SHP77 treated with DMSO at 0.1 percent for 48 hours (cell line): ENCODE measurements at places on chromosomes 7 and 10.

DNA sequence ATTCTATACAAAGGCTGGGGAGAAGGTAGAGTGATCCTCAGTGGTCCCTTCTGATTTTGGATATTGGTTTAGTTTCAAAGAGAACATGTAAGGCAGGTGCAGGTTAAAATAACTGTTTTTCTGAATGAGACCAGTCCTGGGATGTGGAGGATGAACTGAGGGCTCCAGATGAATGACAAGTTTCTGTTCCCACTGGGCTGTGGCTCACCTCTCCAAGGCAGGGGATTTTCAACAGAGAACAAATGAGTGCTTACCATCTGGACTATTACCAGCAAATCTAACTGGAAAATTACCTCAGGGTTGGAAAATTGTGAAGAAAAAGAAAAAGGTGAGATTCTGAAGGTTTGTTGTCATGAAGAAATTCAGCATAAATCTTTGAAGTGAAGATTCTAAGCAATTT, 8.0 kb downstream of the LAMB4 start:
- no peak for DNase-seq

DNA sequence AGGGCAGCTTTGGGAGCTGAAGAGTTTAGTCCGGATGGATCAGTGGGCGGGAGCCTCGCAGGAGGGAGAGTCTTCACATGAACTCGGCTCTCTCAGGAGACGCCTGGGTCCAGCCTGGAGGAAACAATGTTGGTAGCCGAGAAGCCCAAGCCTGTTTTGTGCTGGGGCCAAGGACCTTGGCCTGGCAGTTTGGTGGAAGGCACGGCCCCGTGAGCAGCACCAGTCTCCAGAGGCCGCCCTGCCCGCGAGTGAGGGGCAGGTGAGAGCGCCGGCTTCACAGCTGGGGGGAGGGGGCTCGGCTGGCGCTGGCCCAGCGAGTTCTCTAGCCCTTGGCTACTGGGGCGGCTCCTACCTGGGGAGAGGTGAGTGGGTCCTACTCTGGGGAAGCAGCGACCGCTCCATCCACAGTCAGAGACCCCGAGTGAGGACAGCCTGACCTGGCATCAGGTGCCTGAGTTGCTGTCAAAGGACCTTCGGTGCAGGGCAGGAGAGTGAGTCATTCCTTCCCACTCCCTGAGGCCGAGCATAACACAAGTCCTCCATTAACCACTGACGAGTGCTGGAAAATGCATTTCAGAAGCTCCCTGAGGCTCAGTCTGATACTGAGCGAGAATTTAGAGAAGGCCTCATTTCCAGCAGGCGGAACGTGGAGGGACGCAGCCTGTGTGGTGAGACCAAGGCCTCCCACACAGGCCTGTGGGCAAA, 89.3 kb upstream of the DIP2C start:
- DNase-seq = no peak

DNA sequence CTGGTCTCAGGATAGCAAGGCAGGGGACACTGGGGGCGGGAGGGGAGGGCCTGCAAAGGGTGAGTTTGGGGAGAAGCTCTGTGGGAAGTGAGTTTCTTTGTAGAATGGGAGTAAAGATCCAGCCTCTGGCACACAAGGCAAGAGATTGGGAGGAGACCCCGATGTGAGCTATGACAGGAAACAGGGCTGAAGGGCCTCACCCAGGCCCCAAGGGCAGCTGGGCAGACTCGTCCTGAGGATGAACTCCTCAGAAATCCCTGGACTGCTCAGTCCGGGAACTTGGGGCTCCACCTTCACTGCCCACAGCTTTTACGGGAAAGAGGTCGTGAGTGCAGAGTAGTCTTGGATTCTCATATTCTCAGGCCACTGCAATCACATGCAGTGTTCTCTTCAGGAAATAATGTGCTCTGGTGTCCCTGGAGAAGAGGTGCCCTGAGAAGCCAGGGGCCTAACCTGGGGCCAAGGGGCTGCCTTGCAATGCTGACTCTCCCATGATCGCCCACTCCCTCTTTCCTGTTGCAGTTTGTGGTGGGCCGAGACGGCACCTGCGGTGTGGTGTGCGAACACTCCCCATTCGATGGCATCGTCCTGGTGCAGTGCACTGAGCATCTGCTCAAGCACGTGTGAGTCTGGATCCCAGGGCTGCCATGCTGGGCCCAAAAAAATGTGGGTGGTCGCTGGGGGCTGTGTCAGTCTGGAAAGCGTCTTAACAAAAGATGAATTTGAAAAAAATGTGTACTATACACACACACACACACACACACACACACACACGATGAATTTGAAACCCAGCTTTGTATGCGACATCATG, 31.3 kb upstream of the C10orf53 start:
- no peak for DNase-seq

DNA sequence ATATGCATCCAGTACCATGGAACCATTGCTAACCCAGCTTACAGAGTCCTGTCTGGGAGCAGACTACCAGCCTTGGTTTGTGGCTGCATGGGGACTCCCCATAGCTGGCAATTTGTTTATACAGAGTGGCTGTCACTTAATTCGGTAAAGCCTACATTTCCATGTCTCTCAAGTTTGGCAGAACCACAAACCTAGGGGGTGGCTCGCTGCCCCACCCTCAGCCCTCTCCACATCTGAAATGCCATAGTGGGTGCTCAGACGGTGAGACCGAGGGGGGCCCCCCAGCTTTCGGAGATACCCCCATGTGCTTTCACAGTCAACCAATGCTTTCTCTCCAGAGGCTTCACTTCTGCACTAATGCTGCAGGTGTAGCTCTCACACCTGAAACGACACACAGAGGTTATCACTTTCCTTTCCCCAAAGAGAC, 75.5 kb upstream of the KAT6B start:
- DNase-seq = no peak

- no peak for DNase-seq
These were observed 42.6 kb upstream of the TRIM8 start for GRCh38 chr10:102601639-102602038.

- no peak for DNase-seq
These were observed 251.8 kb downstream of the MTERF1 start for GRCh38 chr7:91628742-91629141.

DNA sequence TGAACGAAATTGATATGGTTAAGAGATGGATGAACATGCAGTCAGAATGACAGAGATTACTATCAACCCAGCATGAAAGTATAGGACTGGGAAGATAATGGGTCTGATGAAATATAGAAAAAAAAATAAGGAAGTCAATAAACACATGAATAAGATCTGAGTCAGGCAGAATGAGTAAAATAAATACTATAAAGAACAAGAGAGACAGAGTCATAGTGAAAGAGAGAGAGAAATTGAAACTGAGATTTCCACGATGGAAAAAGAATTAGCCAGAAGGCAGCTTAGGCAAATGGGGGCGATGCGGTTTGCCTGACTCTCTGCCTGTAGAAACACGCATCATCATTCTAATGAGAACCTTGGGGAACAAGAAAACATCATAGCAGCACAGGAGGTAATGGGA, 26.6 kb downstream of the SEMA3D start:
- DNase-seq = no peak

DNA sequence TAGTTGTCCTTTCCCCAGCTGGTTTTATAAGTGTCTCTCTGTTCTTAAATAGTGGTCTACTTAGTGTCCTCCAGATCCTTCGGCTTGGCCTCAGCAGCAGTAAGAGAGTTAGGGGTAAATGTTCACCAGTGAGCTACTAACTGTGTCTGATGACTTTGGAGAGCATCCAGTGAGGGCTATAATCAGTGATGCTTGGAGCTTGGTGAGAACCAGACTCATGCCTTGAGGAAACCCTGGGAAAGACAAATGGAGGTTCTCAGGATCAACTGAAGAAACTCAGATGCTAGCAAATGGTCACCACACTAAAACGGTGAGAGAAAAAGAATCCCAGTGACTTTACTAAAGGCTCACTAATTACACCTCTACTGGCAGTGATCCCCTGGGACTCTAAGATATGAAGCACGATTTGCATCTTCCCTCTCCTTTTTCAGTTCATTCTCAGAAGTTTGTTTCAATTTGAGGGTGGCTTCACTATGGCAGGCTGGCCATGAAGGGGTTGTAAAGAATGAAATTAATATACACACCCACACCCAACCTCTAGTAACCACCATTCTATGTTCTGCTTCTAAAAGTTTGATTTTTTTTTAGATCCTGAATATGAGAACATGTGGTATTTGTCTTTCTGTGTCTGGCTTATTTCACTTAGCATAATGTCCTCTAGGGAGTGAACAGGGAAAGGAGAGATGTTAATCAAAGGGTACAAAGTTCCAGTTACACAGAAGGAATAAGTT, 177.9 kb downstream of the PDE1C start:
- DNase-seq = no peak

GRCh38 chr7:26441002-26441521, 149.4 kb downstream of the SNX10 start:
- no peak for DNase-seq

DNA sequence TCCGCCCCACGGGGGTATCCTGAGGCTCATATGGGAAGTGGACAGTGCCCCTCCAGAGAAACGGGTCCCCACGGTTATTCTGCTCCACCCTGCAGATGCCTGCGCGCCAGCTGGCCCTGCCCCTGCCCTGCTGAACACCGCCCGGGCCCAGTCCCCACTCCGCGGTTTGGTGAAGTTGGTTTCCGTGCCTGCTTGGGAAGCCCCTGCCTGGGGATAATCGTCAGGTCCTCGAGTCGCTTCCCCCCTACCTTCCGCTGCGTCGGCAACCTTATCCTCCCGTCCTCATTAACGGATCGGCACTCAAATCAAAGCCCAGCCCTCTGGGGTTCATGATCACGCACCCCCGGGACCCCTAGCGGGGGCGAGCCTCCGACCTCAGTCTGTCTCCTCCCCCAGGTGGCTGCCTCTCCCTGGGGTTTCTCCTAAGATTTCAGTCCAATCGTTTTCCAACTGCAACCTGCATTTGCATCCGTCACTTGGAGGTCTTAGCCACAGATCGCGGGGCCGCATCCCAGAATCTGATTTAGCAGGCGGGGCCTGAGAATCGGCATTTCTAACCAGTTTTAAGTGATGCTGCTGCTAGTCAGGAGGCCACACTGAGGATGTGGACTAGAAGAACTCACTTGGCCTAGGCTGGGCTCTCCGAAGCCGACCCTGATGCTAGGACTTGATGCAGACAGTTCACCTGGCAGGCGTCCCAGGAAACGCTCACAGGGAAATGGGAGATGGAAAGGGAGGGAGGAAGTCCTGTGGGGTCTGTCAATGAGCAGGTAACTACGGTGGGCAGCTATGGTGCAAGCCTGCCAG, 27.6 kb downstream of the WDR86 start:
- DNase-seq = no peak

- no peak for DNase-seq
These were observed 111.2 kb downstream of the LSM5 start for GRCh38 chr7:32378988-32379387.

- no peak for DNase-seq
These were observed 883 bp downstream of the SPAG6 start for GRCh38 chr10:22346096-22346661.

DNA sequence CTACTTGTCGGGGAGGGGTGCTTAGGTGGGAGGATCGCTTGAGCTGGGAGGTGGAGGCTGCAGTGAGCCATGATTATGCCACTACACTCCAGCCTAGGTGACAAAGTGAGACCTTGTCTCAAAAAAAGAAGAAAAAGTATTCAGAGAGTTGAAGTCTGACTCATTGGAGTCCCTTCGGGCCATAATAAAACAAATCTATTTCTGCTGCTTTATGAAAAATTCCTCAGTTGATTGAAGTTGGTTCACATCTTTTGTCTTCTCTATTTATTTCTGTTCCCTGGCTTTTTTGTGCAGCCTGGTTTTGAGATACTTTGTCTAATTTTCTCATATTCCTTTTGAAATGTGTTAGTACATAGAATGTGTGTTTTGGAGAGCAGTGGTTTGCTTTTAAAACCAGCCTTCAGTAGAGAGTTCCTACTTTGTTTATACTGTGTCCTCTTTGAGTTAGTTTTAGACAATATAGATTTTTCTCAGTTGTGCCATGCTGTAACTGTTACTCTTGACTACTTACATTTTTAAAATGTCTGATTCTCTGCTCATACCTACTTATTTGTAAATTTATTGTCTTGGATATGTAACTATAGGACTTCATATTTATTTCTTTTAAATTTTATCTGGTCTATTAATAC, 36.7 kb downstream of the LUC7L2 start:
- no peak for DNase-seq

DNA sequence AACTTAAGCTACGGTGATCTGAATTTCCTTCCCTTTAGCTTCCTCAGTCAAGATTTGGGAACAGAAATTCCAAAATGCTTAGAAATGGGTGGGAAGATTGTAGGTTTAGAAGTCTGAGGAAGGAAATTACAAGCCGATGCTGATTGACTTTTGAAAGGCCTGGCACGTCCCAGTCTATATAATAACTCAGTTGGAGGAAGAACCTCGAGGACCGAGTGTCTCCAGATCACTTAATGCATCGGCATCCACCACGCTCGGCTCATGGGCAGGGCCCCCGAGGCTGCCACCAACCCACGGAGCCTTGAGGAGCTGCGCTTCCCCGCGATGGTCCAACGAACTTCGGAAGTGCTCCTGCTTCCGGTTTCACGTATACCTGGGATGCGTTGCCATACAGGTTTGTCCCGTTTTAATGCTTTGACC, 10.4 kb upstream of the SP8 start:
- DNase-seq = no peak

GRCh38 chr10:110413049-110413783, 84.5 kb upstream of the DUSP5 start:
- DNase-seq = no peak

DNA sequence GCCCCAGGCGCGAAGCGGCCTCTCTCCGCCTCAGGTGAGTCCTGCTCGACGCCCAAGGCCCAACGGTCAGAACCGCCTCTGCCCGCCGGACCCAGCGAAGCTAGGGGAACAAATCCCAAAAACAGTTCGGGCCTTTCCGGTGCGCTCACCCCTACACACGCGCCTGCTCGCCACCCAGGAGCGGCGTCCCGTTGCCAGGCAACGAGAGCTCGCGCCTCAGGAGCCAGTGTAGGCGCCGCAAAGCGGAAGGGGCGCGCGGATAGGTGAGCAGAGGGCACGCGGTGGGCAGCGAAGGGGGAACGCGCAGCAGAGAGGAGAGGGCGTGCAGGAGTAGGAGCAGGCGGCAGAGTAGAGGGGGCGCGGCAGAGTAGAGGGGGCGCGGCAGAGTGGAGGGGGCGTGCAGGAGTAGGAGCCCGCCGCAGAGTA, at the start of the genes DYDC1 and DYDC2:
DYDC1 (minus strand) TSS at position 193 of the 426 bp plus-strand sequence. CDS start 4,154 bp downstream, outside the sequence.
DYDC2 (plus strand) TSS at position 219 of the 426 bp plus-strand sequence. CDS start 5,663 bp downstream, outside the sequence.
- DNase-seq = no peak

- no peak for DNase-seq
These were observed 11.4 kb upstream of the IDI2 start for GRCh38 chr10:1037098-1037497.

- DNase-seq = no peak
These were observed 120.0 kb upstream of the EGFR start for GRCh38 chr7:54898659-54899340.
